Urothelium cell line (cell line): ENCODE measurements at places on chromosomes 6 and 20.

DNA sequence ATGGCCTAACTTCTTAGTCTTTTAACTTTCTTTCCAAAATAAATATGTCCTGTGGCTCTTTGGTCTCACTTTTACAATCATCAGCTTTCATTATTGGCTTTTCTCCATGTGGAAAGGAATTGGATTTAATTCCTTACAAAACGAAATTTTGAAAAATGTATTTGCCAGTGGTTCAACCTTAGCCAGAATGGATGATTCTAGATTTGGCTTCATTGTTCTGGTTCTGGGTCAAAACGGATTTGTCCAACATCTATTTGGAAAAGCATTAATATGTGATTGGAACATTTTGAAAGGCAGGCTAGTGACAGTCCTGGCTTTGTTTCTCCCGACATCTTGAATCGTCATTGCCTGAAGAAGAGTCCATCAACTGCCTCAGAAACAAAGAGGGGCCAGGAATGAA, 59.2 kb downstream of the TENT5A start:
- no peak for DNase-seq

GRCh38 chr6:151018046-151018445, 152.5 kb downstream of the MTHFD1L start:
- no peak for DNase-seq

DNA sequence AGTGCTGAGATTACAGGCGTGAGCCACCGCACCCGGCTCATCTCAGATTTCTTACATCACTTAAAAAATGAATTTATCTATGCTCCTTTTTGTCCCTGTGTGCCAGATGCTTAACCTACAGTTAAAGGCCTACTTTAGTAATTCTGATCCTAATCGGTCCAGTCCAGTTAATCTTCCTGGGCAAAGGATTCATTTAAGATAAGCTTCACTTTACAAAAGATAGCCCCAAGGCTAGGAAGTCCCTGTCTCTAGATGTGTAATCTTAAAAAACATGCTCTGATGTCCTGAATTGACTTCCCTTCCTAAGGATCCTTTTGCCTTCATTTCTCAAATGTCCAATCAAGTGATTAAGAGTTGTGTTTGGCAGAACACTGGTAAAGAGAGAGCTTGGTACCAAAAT, 68.4 kb upstream of the IPCEF1 start:
- DNase-seq = no peak

GRCh38 chr6:170086639-170087420, 204.0 kb downstream of the DLL1 start:
- peak; percentile 35 for DNase-seq

GRCh38 chr6:36577301-36577700, 16.9 kb upstream of the SRSF3 start:
- DNase-seq = peak; percentile 85

DNA sequence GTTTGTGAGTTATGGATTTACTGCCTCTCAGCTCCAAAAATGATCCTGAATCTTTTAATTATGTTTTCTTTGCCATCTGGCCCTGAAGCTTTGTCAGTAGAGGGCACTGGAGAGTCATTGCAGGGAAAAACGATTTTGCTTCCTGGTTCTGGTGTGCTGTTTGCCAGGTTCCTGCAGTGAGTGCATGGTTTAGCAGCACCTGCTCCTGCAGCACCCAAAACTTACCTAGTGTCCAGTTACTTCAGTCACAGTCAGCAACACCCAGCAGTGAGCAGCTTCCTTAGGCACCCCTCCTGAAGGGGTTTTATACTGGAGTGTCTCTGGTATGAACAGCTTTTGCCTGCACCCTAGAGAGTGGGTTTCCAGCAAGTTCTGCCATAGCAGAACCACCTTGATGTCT, 6.0 kb upstream of the TRIM26 start:
- DNase-seq = peak; percentile 65

DNA sequence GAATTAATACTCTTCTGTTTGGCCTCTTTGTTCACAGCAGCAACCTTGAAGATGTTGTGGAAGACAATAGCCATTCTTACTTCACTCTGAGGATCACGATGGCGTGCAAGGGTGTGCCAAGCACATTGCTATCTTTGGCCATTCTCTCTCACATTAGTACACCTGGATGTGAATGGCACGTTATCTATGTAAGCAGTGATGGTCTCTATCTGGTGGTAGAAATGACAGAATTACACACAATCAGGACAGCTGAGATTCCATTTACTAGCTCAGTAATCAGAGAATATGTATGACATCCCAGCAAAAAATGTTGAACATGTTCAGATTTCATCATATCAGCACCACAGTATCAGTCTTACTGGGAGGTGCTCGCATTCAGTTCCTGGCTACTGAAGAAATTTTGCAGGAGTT, 116.2 kb downstream of the LCA5 start:
- no peak for DNase-seq

GRCh38 chr6:156686995-156687788, 90.0 kb upstream of the ARID1B start:
- DNase-seq = peak; percentile 95

DNA sequence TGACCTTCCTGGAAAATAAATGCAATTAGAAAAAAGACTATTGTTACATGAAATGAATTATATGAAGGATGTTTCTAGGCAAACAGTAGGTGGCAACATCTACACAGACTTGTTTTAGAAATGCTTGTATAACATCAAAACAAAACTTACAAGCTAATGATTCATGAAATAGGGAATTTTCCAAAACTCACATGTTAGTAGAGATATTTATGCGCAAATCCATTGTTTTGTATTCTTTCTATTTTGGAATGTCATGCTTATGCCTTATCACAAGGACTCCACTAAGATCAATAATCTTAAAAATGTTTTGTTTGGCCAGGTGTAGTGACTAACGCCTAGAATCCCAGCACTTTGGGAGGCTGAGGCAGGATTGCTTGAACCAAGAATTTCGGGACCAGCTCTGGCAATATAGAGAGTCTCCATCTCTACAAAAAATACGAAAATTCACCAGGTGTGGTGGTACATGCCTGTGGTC, 32.3 kb upstream of the LGSN start:
- no peak for DNase-seq

- no peak for DNase-seq
Observed at GRCh38 chr6:109165392-109165974, 70.2 kb downstream of the CEP57L1 start.

GRCh38 chr6:143427109-143427817, 23.2 kb downstream of the ADAT2 start:
- DNase-seq = peak; percentile 68

DNA sequence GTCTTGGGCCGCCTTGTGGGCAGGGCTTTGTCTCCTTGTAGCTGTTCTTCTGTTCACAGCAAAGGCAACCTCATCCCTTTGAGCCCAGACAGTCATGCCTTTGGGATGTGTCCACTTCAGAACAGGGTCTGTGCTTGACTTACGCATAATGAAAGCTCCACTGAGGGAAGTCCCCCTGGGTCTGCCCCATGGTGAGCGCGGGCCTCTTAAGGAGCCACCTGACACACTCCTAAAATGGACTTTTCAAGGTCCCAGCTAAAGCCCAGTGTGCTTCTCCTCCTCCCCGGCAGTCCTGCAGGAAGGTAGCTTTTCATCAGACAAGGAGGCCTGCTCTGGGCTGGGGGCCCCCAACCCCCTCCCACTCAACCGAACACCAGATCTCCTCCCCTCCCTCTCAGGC, 24.9 kb upstream of the PMEPA1 start:
- no peak for DNase-seq

- DNase-seq = no peak
Observed at GRCh38 chr6:122735582-122735981, 43.9 kb upstream of the FABP7 start.

DNA sequence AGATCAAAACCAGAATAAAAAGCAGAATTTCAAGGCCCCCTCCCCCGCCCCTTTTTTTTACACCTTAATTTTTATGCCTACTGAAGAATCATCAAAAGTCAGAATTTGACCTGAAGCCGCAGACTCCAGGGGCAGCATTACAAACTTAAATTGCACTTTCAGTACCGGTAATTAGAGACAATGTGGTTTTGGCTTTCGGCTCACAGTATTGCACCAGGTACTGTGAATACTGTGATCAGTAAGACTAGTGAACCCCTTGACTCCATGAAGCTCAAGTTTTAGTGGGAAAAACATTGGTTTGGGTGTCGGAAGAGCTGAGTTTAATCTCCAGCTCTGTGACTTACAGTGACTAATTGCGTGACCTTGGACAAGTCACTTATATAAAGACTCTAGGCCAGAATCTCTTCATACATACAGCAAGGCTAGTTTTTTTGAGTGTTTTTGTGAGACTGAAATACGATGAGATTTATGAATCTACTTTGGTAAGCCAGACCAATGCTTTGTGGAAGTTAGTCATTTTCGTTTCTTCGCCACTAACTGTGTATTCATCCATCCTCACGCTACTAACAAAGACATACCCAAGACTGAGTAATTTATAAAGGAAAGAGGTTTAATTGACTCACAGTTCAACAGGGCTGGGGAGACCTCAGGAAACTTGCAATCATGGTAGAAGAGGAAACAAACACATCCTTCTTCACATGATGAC, 114.7 kb downstream of the SASH1 start:
- DNase-seq = no peak

GRCh38 chr6:40410821-40411220, 176.3 kb downstream of the LRFN2 start:
- DNase-seq = no peak

- no peak for DNase-seq
Observed at GRCh38 chr20:62946918-62947317, 5.6 kb upstream of the SLC17A9 start.

- no peak for DNase-seq
Observed at GRCh38 chr6:2746557-2747061, 4.1 kb downstream of the MYLK4 start.

GRCh38 chr6:104608101-104608500, 251.6 kb downstream of the HACE1 start:
- DNase-seq = no peak

DNA sequence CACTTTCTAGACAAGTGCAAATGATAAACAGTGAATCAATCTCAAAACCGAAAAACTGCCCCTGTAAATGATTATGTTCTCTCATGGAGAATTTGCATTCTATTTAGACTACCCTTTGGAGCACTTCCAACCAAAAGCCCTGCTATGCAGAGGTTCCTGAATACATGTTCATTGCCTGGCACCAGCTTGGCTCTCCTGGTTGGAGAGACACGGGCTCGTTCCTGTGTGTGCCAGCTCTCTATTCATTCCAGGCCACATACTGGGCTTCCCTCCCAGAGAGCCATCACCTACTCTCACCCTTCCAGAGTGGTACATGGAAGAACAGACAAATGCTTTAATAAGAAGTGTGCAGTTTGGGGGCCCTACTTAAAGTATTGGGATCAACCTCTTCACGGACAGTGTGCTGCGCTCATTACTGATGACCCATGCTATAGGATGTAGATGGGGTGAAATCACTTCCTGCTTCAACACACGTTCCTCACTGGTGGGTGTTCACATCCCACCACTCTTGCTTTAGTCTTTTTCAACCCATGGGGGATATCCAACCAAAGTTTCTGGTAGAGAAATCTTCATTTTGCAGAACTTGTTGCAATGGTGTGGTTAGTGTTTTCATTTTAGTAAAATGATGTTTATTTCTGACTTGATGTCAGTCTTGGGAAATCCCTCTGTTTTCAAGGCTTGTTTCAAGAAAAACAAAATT, 38.5 kb upstream of the NAA20 start:
- no peak for DNase-seq

GRCh38 chr20:57145089-57145631, 121.3 kb downstream of the BMP7 start:
- no peak for DNase-seq

DNA sequence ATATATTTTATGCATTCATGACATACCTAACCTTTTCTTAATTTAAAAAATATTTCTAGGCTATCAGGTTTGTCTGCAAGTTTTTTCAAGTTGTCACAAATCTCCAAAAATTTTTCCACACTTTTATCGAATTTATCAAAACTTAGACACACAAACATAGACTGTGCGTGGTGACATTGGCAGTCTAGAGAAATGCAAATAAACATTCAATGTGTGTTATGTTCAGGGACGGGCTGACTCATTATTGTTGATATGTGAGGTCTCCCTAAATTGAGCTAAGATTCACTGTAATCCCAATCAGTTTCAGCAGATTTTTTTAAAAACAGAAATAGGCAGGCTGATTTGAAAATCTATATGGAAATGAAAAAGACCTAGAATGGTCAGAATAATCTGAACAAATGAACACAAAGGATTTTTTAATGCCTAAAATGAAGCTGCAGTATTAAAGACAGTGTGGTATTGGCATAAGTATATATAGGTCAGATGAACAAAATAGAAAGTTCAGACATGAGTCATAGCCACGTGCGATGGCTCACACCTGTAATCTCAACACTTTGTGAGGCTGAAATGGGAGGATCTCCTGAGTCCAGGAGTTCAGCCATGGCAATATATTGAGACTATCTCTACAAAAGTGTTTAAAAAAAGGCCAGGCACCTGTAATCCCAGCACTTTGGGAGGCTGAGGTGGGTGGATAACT, 19.2 kb downstream of the BLTP3A start:
- peak; percentile 15 for DNase-seq

DNA sequence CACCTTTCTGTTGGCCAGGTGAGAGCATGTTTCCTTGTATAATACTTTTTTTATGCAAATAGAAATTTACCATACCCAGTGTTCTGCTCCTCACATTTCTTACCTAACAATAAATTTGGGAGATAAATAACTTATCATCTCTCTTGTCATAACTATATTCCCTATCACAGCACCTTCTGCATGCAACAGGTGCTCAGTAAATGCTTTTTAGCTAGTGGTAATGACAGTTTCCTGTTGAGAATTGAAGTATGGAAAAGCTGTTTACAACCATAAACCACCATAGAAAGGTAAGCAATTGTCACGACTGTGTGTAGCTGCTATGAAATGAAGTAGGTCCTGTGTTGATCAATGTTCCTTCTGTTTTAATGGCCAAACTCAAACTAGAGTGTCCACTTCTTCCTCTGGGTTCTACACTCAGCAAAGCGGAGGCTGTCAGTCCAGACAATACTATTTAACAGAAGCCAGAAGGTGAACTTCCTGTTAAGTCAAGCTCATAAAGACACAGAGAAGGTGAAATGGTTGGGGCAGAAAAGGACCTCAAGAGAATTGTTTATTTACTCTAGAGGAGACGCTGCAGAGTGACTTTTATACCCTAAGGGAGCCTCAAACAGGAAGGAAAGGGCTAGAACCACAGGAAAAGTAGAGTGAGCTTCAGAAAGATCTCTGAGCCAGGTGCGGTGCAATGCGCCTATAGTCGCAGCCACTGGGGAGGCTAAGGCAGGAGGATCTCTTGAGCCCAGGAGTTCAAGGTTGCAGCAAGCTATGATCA, 84.0 kb upstream of the SLC22A16 start:
- DNase-seq = no peak

- no peak for DNase-seq
Observed at GRCh38 chr6:7136859-7137334, 29.1 kb downstream of the RREB1 start.

DNA sequence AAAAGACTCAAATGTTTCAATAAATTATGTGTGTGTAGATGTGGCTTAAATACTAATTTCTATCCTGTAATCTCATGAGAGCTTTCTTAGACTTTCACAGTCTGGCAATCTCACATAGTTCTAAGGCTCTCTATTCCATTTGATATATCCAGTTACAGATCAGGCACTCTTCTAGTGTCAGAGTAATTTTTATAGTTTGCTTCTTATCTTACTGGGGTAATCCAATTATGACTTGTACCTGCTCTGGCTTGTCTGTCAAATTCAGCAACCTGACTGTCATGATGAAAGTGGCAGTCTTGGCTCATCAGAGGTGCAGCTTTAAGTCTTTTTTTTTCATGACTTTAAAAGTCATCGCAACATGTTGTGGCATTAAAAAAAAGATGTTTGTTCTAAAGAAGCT, 513.2 kb upstream of the MAN1A1 start:
- no peak for DNase-seq
